Mesenteric fat pad (tissue), 1 donor: ENCODE measurements at places on chromosomes 4 and X.
A peak's percentile ranks its signal among the peaks of the same experiment; 100 is the strongest.

GRCh38 chr4:4631150-4631549, 89.3 kb upstream of the STX18 start:
- no peak for DNase-seq

DNA sequence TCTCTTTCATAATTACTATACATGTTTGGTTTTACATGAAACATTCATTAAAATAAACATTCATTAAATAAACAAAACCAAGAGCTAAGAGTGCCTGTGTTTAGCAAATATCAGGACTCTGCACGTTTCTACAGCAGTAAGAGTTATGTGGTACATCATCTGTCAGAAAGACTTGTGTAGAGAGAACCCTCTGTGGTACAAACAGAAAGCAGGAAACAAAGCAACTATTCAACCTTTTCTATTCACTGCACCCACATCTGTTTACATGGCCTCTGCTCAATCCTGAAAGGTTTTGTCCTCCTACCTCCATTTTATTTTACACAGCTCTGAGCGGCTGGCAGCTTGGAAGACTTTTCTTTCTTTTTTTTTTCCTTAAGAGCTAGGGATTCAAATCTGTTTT, 90.7 kb upstream of the PCDH18 start:
- no peak for DNase-seq

DNA sequence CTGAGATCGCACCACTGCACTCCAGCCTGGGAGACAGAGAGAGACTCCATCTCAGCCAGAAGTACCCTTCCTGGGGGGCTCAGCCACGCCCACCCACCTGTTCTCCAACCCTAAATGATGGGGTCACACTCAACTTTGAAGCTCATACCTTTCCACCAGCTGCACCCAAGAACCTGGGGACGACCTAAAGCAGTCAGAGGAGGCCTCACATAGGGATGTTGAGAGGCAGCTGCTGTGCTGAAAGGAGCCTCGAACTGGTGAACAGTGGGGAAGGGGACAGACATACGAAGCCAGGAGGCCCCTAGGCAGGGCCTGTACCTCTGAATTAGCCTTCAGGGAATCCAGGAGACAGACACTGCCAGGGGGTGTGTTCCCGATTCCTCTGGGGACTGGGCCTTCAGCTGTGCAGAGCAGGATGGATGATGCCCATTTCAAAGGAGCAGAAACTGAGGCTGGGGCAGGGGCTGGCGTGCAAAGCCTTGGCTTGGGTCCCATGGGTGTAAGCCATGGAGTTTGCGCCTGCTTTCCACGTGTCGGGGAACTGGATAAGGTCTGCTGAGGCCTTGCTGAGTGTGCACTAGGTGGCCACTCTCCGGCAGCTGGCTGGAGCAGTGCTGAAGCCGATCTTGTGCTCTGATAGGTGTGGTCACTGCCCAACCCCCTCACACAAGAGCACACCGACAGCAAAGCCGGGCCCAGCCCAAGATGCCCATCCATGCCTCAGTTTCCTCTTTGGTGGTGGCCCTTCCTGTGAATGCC, 130.8 kb downstream of the CPZ start:
- DNase-seq = peak; percentile 81

DNA sequence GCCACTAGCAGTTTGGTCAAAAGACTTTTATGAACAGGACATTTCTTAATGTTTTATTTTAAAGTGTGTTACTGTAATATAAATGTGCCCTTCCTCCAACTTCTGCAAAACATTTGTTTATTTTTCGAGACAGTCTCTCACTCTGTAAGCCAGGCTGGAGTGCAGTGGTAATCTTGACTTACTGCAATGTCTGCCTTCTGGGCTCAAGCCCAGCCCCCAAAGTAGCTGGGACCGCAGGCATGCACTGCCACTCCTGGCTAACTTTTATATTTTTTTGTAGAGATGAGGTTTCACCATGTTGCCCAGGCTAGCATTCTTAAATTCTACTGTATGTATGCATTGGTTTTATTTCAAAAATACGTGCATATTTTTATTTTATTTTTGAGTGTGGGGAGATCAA, 1201.9 kb downstream of the STIM2 start:
- DNase-seq = no peak

GRCh38 chr4:675036-675882, 917 bp downstream of the MYL5 start:
- DNase-seq = no peak

- peak; percentile 91 for DNase-seq
These were observed 923 bp upstream of the CPEB2 start for GRCh38 chr4:15001248-15001868.

GRCh38 chr4:54585321-54586000, 72.3 kb upstream of the KIT start:
- no peak for DNase-seq

DNA sequence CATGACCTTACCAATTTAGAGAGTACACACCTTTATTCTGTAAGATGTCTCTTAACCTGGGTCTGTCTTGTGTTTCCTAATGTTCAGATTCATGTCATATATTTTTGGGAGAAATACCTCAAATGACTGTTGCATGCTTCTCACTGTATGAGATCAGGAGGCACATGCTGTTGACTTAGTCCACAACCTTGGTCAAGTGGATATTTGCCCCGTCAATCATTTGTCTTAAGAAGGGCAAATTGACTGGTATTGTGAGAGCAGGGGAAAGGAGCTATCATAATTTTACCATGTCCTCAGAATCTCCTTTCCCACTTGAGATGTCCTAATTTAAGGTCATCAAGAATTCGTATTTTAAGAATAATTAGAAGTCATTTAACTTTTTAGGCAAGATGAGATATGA, 11.0 kb downstream of the NUDT9 start:
- DNase-seq = no peak

DNA sequence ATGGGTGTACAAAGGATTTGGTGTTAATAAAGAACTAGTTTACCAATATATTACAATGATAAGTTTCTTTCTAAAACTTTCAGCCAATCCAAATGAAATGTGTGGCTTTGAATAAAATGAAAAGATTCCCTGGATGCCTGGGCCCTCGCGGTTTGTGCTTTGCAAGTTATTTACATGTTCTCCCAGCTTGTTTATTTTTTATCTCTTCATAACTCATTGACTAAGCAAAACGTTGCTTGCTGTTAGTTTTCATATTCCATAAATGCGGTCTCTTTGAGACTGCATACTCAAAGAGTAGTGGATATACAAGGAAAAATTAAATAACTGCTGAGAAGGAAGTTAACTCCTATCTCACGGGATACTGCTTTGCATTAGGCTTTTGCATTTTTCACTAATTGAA, 26.0 kb downstream of the FHDC1 start:
- no peak for DNase-seq

DNA sequence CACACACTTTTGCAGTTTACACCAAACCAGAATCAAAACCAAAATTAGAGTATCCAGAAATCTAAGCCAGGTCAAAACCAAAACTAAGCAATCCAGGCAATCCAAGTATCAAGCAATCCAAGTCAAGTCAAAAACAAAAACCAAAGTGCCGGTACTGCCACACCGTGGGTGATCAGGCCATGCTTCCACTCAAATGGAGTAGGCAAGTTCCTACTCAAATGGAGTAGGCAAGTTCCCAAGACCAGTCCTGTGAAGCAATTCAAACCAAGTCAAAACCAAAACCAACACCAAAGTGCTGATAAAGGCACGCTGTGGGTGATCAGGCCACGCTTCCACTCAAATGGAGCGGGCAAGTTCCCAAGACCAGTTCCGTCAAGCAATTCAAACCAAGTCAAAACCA, 31.3 kb downstream of the MID1 start:
- no peak for DNase-seq

- DNase-seq = no peak
These were observed 24.5 kb upstream of the GRID2 start for GRCh38 chr4:92279296-92279695.

- no peak for DNase-seq
These were observed 33.5 kb downstream of the MED28 start for GRCh38 chr4:17647927-17648326.

GRCh38 chr4:38857354-38858096, 908 bp upstream of the TLR6 start:
- DNase-seq = no peak

DNA sequence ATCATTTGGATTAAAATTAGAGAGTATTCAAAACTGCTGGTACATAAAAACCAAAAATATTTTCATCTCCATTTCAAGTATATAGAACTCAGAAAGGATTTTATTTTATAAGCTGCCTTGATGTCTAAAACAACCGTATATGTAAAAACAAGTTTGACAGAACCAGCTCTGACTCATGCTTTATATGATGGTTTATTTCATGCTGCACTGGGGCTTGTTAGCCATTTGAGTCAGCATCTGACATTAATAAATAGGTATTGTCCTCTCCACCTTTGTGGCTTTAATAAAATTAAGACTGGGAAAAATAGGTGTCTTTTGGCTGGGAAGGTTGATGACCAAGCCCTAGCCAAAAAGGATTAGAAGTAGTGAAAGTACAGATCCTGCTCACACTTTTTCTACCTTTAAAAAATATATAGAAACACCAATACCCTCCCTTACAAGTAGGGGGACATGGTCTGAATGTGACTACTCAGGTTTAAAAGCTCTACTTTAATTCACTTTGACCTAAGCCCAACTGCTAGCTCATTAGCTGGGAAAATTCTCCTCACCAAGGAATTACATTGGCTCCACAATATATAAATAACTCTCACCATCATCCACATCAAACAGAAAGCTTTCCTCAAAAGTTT, 228.1 kb downstream of the ADAMTS3 start:
- no peak for DNase-seq

DNA sequence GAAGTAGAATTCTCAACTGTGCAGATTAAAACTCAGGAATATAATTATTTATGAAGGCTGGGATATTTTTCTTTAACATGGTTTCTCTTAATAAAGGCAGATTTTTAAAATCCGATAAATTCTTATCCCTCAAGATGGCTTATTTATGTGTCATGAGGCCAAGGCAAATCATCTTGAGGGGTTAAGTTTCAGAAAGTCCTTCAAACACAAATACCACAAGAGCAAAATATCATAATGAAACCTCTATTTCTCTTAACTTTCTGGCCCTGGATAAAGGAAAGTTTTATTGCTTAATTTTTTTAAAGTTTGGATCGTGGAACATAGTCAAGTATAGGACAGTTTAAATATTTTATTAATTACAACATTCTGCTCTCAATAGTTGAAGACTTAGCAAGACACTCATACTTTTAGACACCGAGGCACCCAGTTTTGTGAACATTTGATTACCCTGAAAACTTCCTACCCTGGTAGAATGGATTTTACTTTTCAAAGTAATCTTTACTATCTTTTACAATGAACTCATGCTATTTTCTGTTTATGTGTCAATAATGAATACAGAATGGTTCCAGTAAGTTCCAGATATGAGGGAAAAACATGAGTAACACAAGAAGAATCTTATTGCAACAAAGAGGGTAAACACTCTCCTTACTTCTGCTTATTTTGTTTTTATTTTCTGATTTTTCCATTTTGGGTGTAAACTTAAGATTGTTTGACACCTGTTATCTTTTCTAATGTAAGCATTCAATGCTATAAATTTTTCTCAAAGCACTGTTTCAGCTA, 200.7 kb upstream of the IL15 start:
- DNase-seq = no peak

DNA sequence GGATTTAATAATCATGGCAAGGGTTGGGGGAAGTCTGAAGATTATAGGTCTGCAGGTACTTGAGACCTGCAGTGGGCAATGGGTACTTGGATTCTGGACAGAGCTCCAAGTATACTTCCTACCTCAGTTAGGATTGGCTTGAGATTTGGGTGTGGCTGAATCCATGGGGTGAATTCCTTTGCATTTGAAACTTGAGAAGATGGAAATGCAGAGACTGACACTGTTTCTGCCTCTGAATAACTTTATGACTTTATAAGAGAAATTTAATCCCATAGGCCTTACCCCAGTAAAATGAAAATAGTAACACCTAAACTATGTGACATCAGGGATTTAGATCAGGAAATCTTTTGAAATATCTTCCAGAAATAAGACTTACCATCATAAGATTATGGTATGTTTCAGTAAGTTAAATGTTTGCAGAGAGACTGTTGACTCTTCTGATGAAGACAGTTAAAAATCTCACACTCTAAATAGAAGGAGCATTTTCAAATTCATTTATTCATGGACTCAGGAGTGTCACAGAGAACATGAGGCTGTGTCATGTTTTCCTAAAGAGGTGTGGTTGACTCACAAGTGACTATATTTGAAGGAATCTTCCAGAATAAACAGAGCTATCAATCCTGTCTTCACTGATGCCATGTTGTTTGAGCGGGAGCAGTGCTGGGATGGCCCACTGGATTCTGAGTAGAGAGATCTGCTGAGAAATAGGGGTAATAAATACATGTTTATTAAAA, 513.5 kb upstream of the NR3C2 start:
- no peak for DNase-seq

- DNase-seq = no peak
These were observed 25.2 kb downstream of the FOXR2 start for GRCh38 chrX:55648434-55648833.

- no peak for DNase-seq
These were observed 458 bp downstream of the GRIPAP1 start for GRCh38 chrX:49001521-49002090.

GRCh38 chr4:3075652-3075981, 1.1 kb downstream of the HTT start:
- DNase-seq = no peak

GRCh38 chr4:174835536-174835935, 6.5 kb upstream of the GLRA3 start:
- no peak for DNase-seq

DNA sequence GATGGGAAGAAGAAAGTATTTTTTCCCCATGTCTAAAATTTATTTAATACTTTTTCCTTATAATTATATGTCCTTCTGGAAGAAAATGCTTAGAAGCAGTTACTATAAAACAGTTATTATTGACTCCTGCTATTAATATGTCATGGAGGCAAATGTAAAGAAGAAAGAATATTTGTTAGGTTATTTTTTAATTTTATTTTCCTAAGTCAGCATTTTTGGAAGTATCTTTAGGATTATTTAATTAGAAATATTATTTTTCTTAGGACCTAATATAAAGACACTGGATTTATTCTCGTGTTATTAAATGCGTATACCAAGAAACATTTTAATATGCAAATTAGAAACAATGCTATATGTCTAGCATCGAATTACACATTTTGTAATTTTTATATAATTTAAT, 687.7 kb downstream of the TRAM1L1 start:
- DNase-seq = no peak

DNA sequence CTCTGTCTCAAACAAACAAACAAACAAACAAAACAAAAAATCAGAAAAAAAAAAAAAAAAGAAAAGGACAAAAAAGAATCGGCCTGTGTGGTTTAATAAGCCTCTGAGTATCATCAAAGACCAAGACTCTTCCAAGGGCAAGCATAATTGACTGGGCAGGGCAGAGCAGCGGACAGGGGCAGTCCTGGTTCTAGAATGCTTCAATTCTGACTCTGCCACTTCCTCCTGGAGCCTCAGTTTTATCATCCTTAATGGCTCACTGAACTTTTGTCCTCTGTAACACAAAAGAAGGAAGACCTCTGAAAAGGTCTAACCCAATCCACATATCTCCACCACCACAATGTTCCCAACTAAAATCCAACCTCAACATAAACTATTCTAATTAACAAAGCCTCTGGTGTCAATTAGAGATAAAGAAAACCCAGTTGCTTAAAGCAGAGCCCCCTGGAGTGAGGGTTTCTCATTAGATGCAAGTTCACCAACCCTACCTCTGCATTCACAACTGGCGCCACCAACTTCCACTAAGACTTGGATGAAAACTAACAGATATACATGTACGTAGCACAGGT, 51.7 kb downstream of the TBC1D9 start:
- DNase-seq = no peak

GRCh38 chr4:156939139-156939538, 32.5 kb downstream of the PDGFC start:
- DNase-seq = no peak
